ENCODE measurements at places on chromosomes 13 and 19. TPM values are rescaled to one million over a fixed set of nuclear protein-coding genes. Genes with fewer than 3 reads are reported as not detected.

- no peak for DNase-seq
Measured at GRCh38 chr19:13633522-13633922, 127.2 kb upstream of the CACNA1A start.

- DNase-seq = no peak
Measured at GRCh38 chr13:66266761-66267160, 963.4 kb downstream of the PCDH9 start.

GRCh38 chr13:28753208-28753892 is 34.6 kb upstream of the SLC46A3 start:
- no peak for DNase-seq

LSM4 gene
- total RNA-seq = 59.2 TPM

ZNF230 gene
- 15.0 TPM for total RNA-seq

All from activated B cell treated with CpG ODN at 0.5 μM for 24 hours (primary cell).